ENCODE measurements at places on chromosomes 3 and 15.

DNA sequence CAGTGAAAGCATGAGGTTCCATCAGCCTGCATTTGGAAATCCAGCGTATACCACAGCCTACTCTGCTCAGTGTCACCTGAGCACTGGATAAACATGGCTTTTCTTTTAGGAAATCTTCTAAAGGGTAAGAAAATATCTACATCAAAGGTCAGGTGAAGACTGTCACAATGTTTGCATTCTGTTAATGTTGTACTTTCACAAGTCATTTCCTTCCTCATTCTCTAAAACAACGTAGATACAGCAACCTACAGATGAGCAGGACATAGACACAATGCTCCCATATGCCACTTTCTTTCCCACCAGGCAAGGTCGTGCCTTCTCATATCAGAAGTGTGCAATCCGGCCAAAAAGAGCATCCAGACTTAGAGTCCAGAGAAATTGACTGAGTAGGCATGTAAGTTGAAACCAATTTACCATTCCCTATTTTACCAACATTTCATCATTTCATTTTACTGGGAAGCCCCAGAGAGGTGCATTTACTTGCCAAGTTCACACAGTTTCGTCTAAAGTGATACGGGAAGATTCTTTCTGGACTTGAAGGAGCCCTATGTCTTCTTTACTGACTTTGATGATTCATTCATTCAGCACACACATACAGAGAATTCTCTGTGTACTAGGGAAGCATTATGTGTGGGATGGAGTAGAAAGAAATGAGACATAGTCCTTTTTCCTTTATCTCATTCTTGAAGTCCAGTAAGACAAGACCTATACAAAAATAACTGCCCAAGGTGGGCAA lies 30.6 kb upstream of the LPP start:
- no peak for DNase-seq

GRCh38 chr3:72593881-72594397 lies 254.3 kb downstream of the SHQ1 start:
- no peak for DNase-seq

DNA sequence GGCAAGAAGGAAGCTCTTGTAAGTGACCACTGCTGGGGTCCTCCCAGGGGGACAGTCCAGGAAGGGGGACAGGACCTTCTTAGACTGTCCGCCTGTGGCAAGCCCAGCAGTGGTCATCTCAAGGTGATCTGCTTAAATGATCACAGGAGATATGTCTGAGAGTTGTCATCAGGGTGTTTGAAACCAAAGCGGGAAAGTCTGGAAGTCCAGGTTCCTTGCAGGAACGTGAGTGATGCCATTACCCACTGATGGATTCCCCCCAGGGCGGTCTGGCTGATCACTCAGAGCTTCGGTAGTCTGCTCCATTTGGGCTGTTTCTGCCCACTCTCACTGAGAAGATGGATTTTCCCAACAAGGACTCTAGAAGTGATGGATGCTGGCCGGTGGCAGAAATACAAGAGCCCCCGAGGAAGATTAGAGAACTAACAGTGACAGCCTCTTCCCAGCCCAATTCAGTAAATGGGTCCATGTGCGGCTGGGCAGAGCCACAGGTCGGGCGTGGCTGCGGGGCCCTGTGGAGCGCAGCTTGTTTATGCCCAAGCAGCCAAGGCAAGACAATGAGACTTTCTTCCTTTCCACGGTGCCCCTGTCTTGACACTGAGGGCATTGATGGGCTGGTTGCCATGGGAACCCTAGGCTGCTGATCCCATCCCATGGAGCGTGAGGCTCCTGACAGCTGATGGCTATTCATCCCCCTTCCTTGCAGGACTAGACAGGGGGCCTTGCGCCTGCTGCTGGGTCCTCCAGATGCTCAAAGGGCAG lies 9.5 kb downstream of the PCSK6 start:
- no peak for DNase-seq

- DNase-seq: no peak
Observed at GRCh38 chr15:90305932-90306331, 40.5 kb downstream of the NGRN start.

- DNase-seq: no peak
Observed at GRCh38 chr3:57896691-57897090, 111.5 kb upstream of the FLNB start.

DNA sequence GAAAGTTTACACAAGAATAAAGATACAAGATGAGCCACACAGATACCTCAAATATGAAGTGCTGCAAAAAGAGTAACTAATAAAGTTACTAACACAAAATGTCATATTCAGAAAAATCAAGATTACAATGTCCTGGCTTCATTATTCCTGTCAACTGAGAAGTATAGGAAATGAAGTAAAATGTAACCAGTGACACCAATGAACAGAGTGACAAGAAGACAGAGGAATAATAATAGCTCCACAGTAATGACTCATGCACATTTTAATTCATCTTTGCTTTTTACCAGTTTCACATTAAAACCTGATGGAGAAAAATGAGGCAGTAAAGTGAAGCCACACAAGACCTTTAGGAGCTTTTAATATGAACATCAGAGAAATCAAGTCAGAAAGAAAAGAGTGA lies 214.1 kb downstream of the ZBBX start:
- no peak for DNase-seq

DNA sequence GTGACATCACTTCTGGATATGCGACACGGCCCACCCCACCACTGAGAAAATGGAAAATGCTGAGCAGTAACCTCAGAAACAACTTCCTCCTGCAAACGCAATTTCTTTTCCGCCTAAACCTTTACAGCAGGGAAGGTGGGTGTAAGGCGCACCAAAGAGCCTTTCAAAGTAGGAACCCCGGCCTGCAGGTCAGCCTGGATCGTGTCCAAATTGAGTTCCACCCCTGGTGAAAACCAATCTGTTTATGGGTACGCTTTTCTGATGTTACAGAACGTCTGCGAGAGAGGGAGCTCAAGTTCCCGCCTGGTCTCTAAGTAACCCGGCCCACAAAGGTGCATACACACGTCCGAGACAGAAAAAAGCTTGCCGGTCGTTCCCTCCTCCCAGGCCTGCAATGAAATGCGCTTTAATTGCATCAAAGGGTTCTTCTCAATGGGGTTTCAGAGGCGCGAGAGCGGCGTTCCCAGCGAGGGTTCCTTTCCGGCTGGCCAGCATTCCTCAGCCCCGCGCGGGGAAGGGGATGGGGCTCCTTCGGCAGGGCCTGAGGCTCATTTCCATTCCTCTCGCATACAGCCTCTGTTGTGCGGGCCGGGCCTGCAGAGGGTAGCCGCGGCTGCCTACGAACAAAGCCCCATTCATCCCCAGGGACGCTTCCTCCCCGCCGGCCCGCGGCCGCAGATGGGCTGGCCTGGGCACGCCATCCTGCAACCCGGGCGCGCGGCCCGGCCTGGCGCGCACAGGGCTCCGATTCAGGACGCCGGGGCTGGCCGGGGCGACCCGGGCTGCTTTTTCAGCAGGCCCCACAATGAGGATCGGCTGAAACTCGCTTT lies 138.1 kb downstream of the TMCO5A start:
- peak; percentile 77 for DNase-seq

DNA sequence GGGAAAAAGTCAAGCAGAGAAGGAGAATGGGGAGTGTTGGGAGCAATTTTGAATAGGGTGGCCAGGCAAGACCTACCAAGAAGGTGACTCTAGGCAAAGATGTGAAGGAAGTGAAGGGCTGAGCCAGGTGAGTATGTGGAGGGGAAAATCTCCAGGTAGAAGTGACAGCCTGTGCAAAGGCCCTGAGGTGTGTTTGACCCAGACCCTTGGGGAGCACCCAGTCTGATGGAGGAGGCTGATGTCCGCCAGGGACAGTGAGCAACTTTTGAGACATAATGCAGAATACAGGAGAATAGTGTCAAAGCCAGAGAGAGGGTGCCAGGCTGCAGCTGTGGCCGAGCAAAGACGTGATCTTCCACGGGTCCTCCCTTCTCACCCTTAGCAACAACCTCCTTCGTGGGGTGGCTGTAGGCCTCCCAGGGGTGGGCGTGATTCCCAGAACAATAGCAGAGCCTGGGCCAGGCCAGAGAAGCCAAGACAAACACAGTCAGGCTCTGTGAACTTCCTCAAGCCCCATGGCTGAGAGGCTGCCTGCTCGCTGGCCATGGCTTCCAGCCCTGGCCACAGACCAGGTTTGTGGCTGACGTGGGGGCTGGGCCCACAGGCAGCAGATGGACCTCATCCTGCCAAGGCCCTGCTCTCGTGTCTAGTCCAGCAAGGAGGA lies 58.1 kb downstream of the SLC6A6 start:
- no peak for DNase-seq

DNA sequence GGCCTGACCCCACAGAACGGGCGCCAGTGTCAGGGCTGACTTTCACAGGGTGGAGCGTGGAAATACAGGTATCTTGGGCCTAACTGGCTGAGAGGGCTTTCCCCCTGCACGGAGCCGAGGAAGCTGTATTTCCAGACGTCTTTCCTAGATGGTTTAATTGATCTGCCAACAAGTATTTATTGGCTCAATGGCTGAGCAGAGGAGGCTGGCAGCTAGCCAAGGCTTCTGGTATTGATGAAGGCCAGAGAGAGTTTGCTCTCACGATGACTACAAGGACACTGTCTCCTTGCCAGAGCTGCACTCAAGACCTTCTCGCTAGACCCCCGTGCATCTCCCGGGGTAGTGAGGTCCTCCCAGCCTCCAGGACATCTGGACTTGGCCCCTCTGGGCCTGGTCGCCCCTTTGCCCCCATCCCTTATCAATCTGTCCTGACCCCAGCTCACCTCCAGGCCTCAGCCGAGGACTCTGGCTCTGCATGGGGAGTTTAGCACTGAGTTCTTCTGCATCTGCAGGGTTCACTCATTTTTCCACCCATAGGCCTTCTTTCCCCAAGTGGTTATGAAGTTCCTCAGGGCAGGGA lies 20.6 kb downstream of the SPSB4 start:
- DNase-seq: peak; percentile 85

DNA sequence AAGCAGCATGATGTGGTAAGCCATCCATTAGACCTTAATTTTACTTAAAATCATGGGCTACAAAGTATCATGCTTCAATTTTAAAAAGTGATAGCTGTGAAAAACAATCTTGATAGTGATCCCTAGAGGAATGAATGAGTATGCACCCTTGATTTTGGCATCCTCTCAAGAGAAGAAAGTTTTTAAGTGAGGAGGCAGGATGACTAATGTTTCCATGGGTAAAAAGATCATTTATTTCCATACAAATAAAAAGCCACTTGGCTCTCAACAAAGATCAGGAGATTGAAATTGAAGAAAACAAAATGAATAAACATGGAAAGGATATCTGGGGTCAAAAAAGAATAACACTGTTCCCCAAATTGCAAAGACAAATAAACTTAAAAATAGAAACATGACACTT lies 305.4 kb downstream of the MEX3B start:
- DNase-seq: no peak

DNA sequence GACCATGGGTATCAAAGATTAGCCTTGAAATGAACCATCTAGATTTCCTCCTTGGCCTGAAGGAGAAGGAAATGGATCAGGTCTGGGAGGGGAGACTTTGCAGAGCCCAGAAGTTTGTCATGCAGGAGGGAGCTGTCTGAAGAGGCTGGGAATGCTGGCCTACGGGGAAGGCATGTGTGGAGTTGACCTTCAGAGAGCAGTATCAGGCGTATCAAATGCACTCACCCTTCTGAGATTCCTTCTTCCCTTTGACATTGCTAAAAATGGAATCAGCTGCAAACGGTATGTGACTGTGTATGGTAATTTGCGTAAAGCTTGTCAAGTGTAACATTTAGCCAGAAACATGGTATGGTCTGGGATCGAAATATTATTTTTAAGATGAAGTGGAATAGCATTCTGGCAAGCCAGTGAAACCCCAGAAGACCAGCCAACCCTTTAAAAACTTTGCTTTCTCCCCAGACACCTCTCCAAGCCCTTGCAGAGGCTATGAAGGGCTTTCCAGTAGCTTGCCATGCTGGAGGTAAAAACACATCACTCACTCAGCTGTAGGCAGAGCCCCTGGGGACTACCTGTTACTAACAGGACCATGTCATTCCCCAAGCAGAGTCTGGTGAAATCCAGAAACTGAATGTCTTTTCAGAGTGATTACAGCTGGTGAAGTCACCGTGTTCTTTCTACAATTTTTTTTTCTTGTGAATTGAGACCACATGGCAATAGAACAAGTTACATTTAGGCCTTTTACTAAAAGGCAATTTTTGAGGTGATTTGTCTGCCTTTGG lies 174.7 kb upstream of the SLC24A5 start:
- DNase-seq: peak; percentile 21

- no peak for DNase-seq
Observed at GRCh38 chr3:192155194-192155593, 572.1 kb downstream of the FGF12 start.

- DNase-seq: no peak
Observed at GRCh38 chr3:51715231-51715976, 8.5 kb downstream of the GRM2 start.

- peak; percentile 14 for DNase-seq
Observed at GRCh38 chr3:117998071-117998470, 1036.6 kb downstream of the IGSF11 start.

DNA sequence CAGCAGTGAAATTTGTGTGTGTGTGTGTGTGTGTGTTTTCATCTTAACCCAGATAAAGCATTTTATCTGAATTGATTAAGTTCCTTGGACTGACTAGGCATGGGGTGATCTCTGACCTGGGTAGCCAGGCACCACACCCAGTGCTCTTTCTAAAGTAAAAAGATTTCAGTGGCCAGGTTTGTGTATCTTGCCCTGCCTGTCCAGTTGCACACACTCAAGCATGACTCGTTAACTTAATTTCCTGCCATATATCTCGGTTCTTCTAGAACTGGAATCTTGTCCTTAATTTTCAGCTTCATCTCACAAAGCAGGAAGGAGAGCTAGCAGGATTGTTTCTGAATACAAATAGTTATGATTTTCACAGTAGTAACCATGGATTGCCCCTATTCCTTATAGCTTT lies 17.0 kb downstream of the TM4SF18 start:
- no peak for DNase-seq

- no peak for DNase-seq
Observed at GRCh38 chr15:77772641-77773402, 140.1 kb upstream of the LINGO1 start.

Measured in BE2C (cell line).